ENCODE measurements at places on chromosomes 16 and 17.
A peak's percentile ranks its signal among the peaks of the same experiment; 100 is the strongest.

GRCh38 chr17:6627019-6627418, 13.5 kb downstream of the KIAA0753 start:
- no peak for DNase-seq

GRCh38 chr17:28029044-28029443, 13.4 kb upstream of the NLK start:
- no peak for DNase-seq

DNA sequence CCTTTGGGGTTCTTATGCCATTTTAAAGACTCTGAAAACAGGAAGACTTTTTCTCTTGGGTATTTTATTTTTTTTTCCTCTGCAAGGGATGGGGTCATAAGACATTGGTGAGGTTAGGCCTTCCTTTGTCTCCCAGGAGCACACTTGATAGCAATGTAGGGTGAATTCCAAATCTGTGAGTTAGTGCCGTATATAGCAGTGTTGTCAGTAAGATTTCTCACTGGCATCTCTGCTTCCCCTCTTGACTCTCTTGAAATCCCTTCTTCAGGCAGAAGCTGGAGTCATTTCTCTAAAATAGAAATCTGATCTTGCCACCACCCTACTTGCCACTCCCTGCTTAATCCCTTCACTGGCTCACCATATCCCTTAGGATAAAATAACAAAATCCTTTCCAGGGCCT, 529.7 kb downstream of the WWOX start:
- DNase-seq = no peak

GRCh38 chr17:40980117-40980516, 4.0 kb downstream of the KRT40 start:
- DNase-seq = no peak

GRCh38 chr16:24717411-24717810, 12.0 kb upstream of the TNRC6A start:
- no peak for DNase-seq

- no peak for DNase-seq
These were observed 18.5 kb downstream of the SRCIN1 start for GRCh38 chr17:38587203-38587602.

- no peak for DNase-seq
These were observed 268.1 kb downstream of the NPIPA8 start for GRCh38 chr16:18068477-18068876.

DNA sequence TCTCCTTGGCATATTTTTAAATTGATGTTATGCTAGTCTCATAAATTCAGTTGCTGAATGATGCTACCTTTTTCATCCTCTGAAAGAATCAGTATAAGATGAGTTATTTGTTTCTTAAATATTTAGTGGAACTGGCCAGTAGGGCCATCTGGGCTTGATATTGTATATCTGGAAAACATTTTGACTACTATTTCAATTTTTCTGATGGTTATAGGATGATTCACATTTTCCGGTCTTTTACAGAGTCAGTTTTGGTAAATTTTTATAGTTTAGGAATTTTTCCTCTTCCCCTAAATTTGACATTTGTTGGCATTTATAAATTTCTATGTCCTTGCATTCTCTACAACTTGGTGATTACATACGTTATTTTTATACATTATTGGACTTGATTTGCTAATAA, 296.3 kb upstream of the AXIN2 start:
- no peak for DNase-seq

DNA sequence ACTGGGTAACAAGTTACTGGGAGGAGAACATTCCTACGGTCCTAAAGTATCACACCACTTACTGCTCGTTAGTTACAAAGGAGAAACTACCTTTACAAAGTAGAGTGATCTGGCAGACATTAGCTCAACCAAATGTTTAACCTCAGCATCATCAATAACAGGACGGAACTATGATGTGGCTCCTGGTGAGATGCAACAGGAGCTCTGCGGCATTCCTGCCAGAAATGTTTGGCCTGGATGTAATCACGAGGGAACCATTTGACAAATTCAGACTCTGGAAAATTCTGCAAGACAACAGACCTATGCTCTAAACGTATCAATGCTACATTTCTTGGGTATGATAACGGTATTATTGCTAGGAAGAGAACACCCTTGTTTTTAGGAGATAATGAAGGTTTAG, 80.4 kb downstream of the MRM3 start:
- DNase-seq = no peak

DNA sequence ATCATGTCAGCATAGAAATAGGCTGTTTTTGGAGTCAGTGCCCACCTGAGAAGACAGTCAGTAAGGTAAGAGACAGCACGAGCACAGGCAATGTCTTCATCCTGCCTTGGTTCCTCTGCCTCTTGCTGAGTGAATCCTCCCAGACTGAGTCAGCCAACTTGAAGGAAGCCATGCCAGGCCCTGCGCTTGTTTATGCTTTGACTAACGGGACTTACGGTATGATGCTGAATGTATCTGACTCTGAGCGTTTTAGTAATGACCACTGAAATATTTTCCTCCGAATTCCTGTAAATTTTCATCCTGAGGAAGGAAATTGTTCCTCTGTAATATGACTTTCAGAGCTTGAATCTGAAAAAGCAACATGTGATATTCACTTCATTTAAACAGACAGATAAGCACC, 18.0 kb downstream of the C17orf67 start:
- DNase-seq = no peak

DNA sequence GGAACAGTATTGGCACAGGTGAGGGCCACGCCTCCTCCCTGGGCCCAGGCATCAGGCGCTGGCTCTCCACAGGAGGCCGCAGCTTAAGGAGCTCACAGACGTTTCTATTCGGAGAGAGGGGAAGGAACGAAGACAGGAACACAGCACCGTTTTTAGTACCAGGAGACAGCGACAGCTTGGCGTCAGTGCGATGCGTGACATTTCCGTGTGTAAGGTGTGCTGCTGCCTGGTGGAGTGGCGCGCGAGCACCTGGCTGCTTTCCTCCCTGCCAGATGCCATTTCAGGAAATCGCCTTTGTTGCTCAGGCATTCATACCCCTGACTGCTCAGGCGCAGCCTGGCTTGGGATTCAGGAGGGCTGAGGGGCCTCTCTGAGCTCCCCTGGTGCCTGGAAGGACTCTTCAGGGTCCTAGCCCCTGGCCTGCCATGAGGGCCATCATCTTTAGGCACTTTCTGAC, 367.5 kb downstream of the CPPED1 start:
- no peak for DNase-seq

DNA sequence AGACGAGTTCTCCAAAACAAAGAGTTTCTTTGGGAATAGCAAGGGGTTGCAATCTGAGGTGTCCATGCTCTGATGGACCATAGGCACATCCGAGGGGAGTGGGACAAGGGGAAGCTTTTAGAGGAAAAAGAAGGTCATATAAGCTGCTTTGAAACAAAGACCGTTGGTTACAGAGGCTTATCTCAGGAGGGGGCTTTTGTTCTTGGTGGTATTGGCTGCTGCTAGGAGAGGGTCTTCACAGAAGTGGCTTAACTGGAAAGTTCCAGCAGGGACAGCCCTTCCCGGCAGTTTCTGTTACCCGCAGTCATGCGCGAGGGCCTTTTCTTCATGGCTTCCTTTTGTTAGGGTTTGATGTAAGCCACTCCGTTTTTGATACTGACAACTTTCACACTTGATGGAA, 76.0 kb downstream of the RAP1GAP2 start:
- DNase-seq = no peak

DNA sequence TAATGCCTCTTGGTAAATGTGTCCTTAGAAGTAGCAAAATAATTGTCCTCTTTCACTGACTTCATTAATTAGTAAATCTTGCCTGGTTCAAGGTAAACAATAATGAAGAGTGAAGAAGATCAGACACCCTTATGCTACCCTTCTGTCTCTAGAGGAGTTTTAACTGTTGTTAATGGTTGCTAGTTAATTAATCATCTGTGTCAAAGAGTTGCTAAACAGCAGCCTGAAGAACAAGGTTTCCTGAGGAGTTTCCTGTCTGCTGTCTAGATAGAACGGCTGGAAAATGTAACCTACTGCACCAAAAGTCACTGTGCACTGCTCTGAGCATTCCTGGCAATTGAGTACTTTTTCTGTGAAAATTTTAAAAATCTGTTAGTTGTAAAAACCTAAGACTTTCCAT, 131.3 kb downstream of the NLK start:
- DNase-seq = peak; percentile 18
